ENCODE measurements at places on chromosomes 7 and 10. TPM values are rescaled to one million over a fixed set of nuclear protein-coding genes. Genes with fewer than 3 reads are reported as not detected.

The NCAPG2 gene
- 9.6 TPM for total RNA-seq

The ASIC3 gene
- 3.7 TPM for total RNA-seq

GRCh38 chr10:79082631-79083596 lies 14.1 kb downstream of the ZMIZ1 start:
- DNase-seq = no peak

DNA sequence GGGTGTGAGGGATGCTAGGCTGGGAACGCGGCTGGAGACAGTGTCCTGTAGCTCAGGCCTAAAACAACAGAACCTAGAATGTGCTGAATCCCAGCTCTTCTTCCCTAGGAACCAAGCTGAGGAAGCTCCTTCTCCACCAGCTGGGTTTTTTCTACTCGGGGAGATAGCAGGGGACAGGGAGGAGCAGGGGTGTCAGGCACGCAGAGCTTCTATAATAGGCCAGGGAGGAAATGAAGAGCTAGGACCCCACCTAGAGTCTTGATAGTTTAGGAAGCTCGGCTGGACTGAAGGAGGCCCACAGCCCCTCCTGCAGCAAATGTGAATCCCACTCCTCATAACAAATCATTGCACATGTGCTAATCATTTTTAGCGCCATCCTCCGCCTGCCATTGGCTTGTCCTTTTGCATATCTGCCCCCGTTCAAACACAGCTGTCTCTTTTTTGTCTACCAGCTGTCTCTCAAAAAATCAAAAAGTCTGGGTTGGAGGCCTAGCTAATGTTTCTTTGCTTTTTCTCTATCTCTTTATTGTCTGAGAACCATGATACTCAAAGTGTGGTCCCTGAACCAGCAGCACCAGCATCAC lies 24.1 kb upstream of the FAM180A start:
- peak; percentile 54 for DNase-seq

- DNase-seq = no peak
Measured at GRCh38 chr10:115696747-115697146, 576.3 kb downstream of the GFRA1 start.

GRCh38 chr7:129689995-129690581 lies 78.6 kb downstream of the NRF1 start:
- DNase-seq = no peak

GRCh38 chr7:13032576-13032975 lies 345.1 kb downstream of the ARL4A start:
- DNase-seq = no peak

DNA sequence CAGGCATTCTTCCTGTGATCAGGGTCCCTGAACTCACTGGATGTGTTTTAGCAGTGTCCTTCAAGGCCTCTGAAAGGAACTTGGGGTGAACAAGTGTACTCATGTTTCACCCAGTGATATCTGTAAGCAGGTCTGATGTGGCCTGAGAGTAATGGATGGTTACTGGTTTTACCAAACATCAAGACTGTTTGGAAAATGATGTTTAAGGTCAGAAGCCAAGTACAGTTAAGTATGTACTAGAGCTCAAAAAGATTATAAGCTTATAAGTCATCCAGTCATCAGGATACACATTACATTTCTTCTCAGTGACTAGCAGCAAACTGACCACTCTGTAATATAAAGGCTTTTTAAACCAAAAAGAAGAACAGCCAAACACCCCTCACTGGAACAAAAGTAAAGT lies 79.8 kb upstream of the PTN start:
- DNase-seq = no peak

All from vagina (tissue), 2 donors.